ENCODE measurements at places on chromosomes 6 and 20.

DNA sequence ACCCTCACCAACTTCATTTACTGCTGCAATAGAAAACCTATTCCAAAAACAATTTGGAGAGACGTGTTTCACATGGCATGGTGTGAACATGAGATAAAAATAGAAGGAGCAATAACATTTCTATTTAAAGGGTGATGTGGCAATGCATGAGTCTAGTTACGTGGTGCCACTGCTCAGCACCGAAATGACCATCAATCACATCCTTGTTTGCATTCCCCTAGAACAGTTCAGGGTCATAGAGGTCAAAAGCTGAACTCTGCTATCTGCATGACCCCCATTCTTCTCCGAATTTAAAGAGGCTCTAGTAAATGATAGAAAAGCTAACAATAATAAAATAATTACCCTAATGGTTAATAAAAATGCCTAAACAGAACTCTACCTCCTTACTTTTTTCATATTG lies 29.5 kb downstream of the ROS1 start:
- no peak for DNase-seq

DNA sequence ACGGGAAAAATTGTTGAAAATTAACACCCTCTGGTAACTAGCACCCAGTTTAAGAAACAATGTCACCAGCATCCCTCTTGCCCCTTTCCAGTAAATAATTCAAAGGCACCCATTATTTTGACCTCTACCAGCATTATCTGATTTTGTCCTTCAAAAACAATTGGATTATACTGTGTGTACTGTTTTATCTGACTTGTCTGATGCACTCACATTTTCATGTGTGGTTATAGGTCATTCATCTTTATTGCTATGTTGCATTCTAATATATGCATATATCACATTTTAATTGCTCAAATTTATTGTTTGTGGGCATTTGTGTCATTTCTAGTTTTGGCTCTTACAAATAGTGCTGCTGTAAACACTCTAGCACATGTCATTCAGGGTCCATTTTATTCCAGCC lies 260.9 kb upstream of the PRDM1 start:
- DNase-seq, result no peak

DNA sequence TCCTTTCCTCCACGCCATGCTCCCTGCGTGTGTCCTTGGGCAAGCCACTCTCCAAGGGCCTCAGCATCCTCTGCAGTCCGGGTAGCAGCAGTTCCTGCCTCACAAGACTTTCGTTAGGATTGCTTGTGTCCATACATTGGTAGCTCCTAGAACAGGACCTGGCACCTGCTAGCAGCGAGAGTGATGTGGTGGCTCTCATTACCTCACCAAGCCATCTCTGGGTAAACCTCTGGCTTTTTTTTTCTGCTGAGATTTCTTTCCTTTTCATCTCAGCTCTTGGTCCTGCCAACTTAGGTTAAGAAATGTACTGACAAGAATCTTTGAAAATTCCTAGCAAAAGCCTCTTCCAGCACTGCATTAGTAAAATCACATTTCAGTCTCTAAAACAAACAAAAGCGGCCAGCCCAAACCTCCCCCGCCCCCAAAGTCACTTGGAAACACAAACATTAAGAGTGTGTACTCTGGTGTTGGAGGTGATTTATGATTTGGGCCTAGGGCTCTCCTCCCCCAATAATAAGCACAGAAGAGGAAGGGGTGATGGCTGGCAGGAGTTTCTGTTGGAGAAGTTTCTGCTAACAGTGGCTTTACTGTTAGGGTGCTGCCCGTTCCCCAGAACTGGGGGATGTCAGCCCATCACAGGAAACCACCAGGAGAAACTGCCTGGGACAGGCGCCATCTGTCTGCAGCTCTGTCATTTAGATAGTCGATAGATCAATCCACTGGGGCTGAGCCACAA lies 199.2 kb downstream of the CD83 start:
- DNase-seq, result no peak

GRCh38 chr20:36308353-36308752 lies 2.2 kb downstream of the DLGAP4 start:
- DNase-seq, result no peak

GRCh38 chr6:15791448-15792181 lies 128.8 kb upstream of the DTNBP1 start:
- DNase-seq, result no peak

GRCh38 chr6:143457563-143458359 lies 7.2 kb downstream of the PEX3 start:
- DNase-seq, result no peak

GRCh38 chr6:17589406-17590096 lies 10.6 kb upstream of the FAM8A1 start:
- DNase-seq, result no peak

- no peak for DNase-seq
Observed at GRCh38 chr6:76862936-76863335, 600.4 kb downstream of the HTR1B start.

DNA sequence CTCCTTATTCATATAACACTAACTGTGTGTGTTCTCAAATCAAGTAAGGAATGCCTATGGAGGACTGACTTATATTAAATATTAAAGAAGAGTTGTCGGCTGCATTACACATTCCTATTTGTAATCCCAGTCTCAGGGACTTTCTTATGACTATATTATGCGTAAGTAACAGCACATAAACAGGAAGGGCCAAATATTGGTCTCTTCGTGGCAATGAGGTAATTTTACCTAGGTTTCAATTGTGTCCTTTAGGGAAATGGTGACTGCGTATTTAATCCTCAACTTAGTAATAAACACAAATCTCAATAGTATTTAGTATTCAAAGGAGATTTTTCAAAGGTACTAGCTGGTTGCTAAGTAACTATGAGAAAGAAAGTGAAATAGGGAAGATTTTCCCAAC lies 22.8 kb upstream of the EPM2A start:
- DNase-seq, result no peak

DNA sequence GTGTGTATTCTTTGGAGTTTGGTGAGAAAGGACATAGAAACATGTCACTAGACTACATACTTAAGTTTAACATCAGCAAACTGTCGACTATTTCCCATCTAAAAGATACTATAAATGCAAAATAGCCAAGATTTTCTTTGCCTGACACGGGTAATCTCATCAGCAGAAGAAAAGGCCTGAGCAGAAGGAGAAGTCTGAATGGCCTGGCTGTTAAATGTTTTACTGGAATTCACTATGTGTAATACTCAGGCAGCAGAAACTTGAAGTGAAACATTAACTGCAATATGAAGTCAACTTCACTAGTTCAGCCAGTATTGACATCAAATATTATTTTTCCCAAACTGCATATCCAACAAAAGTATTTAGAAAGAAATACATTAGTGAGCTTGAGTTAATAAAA lies 6.4 kb upstream of the DSE start:
- no peak for DNase-seq

- DNase-seq, result no peak
Observed at GRCh38 chr6:110557199-110557598, 80.8 kb upstream of the SLC22A16 start.

DNA sequence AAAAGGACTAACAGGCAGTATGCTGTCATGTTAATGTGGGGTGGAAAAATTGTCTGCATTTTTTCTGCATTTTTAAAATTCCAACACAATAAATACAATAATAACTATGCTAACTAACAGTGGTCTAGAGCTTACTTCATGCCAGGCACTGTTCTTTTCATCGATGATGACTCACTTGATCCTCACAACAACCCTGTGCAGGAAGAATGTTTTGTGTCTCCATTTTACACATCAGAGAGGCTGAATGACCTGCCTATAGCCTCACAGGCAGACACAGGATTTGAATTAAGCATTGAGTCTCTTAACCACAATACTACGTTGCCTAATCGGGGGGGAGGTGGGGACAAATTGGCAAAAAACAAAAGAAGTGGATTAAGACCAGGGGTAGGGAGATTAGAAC lies 26.9 kb upstream of the FANCE start:
- DNase-seq, result no peak

- no peak for DNase-seq
Observed at GRCh38 chr6:70954750-70955149, 2.1 kb downstream of the B3GAT2 start.

DNA sequence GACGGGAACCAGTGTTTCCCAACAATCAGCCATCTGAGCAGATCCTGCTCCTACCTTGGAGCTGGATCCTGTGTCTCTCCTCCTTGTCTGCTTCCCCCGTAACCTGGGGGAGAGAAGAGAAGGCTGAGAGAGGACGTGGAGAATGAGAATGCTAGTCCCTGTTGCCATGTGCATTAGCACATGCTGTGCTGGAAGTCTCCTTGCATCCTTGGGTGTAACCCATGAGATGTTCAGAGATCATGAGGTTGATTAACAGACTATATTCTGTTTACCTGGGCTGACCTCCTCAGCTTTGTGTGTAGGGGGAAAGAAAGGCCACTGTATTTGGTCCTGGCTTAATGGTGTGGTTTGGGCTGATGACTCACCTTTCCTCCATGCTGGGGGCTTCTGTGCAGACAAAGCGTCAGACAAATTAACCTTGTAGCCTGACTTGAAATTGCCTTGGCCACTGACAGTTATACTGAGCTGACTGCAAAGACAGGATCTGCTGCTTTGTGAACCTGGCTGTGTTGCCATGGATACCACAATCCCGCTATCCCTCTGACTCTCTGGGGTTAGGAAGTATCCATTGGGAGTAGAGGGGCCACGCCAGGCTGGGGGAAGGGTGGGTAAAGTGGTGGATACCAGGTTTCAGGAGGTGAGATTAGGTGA lies 243.7 kb upstream of the CHD6 start:
- no peak for DNase-seq

- DNase-seq, result no peak
Observed at GRCh38 chr6:26299286-26300042, 65.5 kb upstream of the BTN3A2 start.

DNA sequence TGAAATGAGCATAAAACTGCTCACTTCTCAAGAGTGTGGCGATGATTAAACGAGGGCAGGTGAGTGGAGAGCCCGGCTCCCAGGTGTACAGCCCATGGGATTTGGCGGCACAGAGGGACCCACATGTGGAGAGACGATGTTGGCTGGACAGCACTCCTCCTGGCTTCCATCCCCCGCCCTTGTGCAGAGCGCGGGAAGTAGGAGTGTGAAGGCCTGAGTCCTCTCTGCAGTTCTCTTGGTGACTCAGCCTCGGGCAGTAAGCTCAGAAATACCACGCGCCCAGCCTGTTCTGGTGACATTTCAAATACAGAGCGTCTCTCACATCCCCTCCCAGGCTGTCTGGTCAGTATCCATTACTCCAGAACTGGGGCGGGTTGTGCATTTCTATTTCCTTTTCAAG lies 94.2 kb upstream of the SRSF6 start:
- DNase-seq, result no peak
